ENCODE measurements at places on chromosomes 4 and X.

DNA sequence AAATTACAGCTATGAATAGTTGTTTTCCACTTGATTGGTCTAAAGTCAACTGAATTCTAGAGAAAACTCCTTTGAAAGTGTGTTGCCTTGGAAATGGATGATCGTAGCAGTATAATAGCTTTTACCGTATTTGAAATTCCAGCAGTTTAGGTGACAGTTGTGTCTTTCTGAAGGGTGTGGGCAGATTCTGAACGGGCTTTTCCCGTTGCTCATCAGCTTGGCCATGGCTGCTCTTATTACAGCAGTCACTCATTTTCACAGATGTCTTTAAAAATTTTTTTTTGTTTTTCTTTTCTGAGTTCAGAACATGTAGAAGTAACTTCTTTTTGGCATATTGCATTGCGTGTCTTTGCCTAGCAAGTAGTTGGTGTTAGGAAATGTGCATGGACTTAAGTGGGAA is 69.6 kb upstream of the SLC4A4 start:
- peaks cover 27% of the 10 kb centered on the region for H3K4me1 ChIP-seq
- no peak overlapping the region for H3K27ac ChIP-seq
- no peaks in the 10 kb centered on the region for H3K27me3 ChIP-seq
- no peaks in the 10 kb centered on the region for H3K36me3 ChIP-seq
- no peak overlapping the region for H3K4me3 ChIP-seq

DNA sequence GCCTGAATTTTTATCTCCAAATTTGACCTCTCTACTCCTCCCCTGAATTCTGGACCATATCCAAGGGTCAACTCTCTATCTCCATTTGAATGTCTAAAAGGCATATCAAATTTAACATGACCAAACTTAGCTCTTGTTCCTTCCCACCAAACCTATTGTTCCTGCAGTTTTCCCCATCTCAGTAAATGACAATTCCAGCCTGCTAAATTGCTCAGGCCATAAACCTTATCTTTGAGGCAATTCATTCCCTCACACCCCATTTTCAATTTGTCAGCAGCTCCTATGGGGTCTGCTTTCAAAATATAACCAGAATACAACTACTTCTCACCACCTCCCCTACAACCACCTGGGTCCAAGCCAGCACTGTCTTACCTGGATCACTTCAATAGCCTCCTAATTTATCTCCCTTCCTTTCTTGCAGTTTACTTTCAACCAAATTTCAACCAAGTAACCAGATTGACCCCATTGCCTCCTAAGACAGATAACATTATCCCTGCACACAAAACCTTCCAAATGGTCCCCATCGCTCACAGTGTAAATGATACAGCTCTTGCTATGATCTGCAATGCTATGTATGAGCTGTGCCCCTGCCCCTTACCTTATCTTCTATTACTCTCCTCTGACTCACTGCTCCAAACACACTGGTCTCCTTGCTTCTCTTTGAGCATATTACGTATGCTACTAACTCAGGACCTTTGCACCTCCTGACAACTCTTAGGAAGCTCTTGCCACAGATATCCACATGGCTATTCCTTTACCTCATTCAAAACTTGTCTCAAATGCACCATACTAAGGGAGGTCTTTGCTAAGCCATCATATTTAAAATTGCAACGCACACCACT is 66.0 kb downstream of the CAMK2D start:
- DNase-seq, result no peak
- no peak overlapping the region for H3K27ac ChIP-seq

DNA sequence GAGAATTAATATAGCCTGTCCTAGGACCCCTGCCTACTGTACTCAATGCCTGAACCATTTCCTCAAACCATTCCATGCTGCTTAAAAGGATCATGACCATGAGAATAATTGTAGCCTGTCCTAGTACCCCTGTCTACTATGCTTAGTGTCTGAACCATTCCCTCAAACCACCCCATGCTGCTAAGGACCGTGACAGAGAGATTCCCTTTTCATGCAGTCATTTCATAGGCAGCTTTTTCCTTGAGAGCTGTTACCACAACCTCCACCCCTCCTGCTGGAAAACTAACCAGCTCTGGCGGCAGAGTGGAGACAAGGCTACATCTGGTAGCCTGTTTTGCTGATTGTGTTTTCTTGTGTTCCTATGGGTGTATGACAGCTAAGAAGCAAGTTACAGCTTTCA is 174.9 kb upstream of the SMARCAD1 start:
- no peaks in the 10 kb centered on the region for H3K36me3 ChIP-seq
- no peaks in the 10 kb centered on the region for H3K4me1 ChIP-seq
- H3K27ac ChIP-seq, result no peak overlapping the region
- H3K27me3 ChIP-seq, result no peaks in the 10 kb centered on the region

GRCh38 chr4:16692961-16693506 is 205.4 kb downstream of the LDB2 start:
- no peaks in the 10 kb centered on the region for H3K27me3 ChIP-seq
- no peak overlapping the region for H3K27ac ChIP-seq
- H3K36me3 ChIP-seq, result no peaks in the 10 kb centered on the region
- no peak for DNase-seq
- peaks cover 29% of the 10 kb centered on the region for H3K4me1 ChIP-seq

DNA sequence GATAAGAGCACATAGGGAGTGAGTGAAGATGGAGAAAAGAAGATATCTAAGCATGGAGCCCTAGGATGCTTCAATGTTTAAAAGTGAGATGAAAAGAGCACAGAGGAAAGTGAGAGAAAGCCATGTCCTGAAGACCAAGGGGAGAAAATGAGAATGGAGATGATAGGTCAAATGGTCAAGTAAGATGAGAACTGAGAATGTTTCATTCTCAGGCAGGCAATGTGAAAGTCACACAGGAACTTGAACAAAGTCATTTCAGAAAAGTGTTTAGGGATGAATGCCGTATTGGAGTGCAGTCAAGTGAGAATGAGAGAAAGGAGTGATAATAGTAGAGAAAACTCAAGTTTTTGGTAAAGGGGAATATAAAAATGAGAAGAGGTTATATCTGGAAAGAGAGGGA is 148.7 kb upstream of the PTCHD1 start:
- H3K27ac ChIP-seq, result no peak overlapping the region
- no peaks in the 10 kb centered on the region for H3K27me3 ChIP-seq
- no peak overlapping the region for H3K4me3 ChIP-seq
- H3K36me3 ChIP-seq, result no peaks in the 10 kb centered on the region

DNA sequence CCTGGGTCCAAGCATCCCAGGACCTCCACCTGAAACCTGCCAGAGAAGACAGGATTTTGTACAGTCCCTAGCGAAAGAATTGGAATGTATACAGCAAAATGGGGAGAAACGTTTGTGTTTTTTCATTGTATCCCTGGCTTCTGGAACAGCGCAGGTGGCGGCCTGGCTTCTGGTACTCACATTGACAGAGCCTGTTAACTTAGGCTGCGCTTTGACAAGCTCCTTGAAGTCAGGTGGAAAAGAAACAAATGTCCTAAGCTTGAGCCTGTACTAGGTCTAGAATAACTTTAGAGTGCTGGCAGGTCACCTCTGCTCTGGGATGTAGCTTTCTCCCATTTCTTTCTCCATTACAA is 343.7 kb upstream of the KLF3 start:
- H3K4me1 ChIP-seq, result peaks cover 22% of the 10 kb centered on the region
- no peaks in the 10 kb centered on the region for H3K27me3 ChIP-seq
- DNase-seq, result no peak
- H3K4me3 ChIP-seq, result no peak overlapping the region
- no peaks in the 10 kb centered on the region for H3K36me3 ChIP-seq

DNA sequence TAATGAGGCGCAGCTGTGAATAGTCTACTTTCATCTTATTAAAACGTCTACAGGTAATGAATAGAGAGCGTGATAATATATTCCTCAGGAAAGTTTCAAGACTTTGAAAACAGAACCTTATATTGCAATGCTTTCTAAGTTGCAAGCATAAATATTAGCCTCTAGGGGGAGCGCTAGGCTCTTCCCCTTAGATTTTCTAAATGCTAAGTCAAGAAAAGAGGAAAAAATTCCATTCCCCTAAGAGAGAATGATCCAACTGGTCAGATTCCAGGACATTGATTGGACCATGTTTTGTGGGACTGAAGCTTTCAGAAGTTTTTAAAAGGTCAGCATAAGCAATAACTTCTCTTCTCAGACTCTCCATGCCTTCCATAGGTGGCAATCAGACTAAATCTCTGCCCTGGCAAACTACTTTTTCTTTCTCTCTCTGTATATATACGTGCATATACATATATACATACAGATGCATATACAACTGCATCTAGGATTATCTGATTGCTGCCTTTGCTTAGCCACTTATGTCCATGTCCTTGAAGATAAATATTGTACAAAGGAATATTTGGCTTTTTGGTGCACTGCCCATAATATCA is 492.9 kb downstream of the INPP4B start:
- H3K27me3 ChIP-seq, result no peaks in the 10 kb centered on the region
- peaks cover 79% of the 10 kb centered on the region for H3K4me1 ChIP-seq
- no peaks in the 10 kb centered on the region for H3K36me3 ChIP-seq
- H3K27ac ChIP-seq, result no peak overlapping the region

GRCh38 chr4:48380583-48381167 is 39.3 kb downstream of the SLAIN2 start:
- peak overlapping the region; percentile 54 for H3K27ac ChIP-seq
- H3K36me3 ChIP-seq, result peaks cover 17% of the 10 kb centered on the region
- H3K27me3 ChIP-seq, result no peaks in the 10 kb centered on the region
- H3K4me3 ChIP-seq, result no peak overlapping the region

DNA sequence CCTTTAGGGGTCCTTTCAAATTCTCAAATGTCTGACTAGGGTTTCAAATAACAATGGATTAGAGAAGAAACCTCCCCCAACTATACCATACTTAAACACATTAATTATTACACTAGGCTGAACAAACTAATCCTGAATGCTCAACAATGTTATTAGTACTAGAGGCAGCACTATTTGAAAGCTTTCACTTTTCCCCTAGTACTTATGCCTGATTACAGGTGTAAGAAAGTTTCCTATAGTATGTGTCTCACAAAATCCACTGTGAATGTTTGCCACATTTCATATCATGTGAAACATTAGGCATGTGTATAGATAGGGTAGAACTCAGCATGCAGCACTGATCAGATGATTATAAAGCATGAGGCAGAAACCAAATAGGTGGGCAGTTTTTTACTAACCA is 336.2 kb downstream of the ZNF674 start:
- no peak for DNase-seq
- no peak overlapping the region for H3K4me3 ChIP-seq
- peaks cover 17% of the 10 kb centered on the region for H3K4me1 ChIP-seq
- H3K27me3 ChIP-seq, result no peaks in the 10 kb centered on the region

- no peak overlapping the region for H3K27ac ChIP-seq
- no peak overlapping the region for H3K4me3 ChIP-seq
- H3K36me3 ChIP-seq, result no peaks in the 10 kb centered on the region
- peaks cover 11% of the 10 kb centered on the region for H3K4me1 ChIP-seq
- no peaks in the 10 kb centered on the region for H3K27me3 ChIP-seq
Measured at GRCh38 chr4:4780729-4781244, 78.7 kb upstream of the MSX1 start.

All from mesothelial cell of epicardium (in vitro differentiated cells).